ENCODE measurements at places on chromosomes 3 and 15.
A peak's percentile ranks its signal among the peaks of the same experiment; 100 is the strongest.

GRCh38 chr15:73699249-73700040 is 15.3 kb downstream of the CD276 start:
- DNase-seq: no peak

DNA sequence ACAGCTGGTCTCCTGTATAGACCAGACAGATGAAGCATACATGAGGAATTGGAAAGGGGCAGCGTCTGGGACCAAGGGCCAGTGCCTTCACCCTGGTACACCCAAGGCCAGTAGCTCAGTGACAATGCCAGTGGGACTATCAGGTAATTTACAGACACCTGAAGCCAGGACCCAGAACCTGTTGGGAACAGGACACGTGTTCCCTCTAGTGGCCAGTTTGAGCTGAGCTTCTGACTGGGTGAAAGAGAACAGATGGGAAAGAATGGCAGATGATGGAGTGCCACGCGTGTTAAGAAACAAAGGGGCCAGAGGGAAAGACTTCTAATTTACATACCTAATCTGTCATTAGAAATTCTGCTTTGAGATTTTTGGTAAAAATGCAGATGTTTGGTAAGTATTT is 5.1 kb upstream of the SLC25A38 start:
- DNase-seq: peak; percentile 74

- no peak for DNase-seq
Observed at GRCh38 chr3:129525341-129525968, 3.0 kb upstream of the RHO start.

DNA sequence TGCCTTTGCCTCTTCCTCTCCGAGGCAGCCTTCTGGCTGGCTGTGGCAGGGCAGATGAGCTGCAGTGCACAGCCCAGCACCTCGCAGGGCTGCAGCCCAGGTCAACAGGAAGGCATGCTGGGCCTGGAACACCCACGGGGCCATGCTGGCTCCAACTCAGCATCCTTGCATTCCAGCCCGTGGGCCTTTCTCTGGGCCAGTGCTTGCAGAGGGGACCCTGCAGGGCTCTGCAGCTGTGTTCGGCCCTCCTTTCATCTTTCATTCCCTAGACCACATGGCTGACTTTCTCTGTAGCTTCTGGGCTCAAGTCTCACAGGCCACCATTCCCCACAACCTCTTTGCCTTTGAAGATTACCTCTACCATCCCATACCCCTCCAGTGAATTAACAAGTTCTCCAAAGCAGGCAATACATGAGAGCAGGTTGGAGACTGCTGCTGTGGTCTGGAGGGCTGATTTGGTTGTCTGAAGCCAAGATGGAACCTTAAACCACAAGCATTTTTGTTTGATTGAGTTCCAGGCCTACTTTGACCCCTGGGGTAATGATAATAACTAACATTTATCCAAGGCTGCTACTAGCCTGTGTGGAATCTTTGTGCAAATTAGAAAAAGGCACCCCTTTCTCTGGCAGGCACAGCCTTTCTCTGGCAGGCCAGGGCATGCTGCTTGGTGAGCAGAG is 5.9 kb downstream of the FAM131A start:
- DNase-seq: no peak

DNA sequence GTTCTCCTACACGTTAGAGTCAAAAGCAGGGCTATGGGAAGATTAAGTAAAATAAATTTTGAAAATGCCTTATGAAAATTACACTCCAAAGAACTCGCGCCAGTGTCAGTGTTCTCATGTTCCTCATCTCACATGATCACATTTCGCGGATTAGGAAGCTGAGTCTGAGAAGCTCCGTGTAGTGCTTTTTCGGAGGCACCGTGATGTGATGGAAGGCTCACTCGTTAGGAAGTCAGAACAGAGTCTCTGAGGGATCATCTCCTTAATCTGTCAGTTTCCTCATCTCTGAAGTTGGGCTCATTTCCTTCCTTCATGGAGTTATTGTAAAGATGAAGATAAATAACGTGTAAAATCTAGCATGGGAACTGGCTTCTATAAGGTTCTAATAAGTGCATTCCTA is 3.2 kb downstream of the ADIPOQ start:
- no peak for DNase-seq

DNA sequence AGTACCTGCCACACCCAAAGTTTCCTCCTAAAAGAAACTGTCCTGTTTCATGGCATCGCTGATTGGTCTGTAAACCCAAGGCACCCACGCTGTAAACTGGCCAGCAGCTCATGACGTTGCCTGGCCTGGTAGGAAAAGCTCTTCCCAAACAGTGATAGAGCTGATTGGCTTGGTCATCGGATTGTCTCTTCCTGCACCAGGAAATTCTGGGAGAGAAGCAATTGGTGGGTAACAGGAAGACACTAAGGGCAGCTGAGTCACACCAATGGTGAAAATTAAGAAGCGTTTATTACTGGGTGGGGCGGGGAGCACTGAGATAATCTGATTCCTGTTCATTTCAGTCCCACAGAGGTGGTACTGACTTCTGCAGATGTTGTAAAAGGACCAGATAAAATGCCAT is 31.0 kb downstream of the KLHL6 start:
- no peak for DNase-seq

DNA sequence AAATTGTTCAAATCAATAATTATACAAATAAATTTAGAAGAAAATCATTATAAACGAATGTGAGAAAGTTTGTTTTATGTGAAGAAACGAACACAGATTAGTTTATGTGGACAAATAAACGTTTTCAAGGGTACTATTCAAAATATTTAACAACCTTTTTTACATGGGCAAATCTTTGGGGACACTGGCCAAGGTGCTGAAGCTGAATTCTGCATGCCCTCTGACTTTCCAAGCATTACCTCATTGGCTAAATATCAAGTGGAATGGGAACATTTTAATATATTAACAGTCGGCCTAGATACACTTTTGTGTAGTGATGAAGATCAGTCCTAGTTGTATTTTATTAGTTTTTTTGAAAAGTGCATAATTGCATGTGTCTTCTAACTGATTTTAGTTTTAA is 636.4 kb upstream of the DPPA4 start:
- no peak for DNase-seq

- DNase-seq: no peak
Observed at GRCh38 chr15:57510647-57511046, 81.1 kb upstream of the MYZAP start.

- no peak for DNase-seq
Observed at GRCh38 chr3:141523615-141524375, 37.0 kb downstream of the RASA2 start.

GRCh38 chr3:148772361-148772760 is 55.2 kb upstream of the CPB1 start:
- DNase-seq: no peak

DNA sequence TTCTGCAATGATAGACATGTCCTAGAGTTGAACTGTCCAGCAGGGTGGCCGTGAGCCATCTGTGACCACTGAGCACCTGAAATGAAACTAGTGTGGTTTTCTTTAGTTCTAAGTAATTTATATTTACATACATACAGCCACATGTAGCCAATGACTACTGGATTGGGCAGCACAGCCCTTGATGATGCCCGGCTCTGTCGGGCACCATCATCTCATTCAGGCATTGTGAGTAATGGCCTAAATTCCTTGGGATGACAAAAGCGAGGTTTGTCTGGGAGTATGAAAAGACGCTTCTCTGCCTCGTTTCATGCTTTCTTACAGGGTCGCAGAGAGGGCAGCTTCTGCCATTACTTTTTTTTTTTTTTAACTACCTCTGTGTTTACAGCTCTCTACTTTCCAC is 251.9 kb upstream of the HES1 start:
- peak; percentile 69 for DNase-seq

DNA sequence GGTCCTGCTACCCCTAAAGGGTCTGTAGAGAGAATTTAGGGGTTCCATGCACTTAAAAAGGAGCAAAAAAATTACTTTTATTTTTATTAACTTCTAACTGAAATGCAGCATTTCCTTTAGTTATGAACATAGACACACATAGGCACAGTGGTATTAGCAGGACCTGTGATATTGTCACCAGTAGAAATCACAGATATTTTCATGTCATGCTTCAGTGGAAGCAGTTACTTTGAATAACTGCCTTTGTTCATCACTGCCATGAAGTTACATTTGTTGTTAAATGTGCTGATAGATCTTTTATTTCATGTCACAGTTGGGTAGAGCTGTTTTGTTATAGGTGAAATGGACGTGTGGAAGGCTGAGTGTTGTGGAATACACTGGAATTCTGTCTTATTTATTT is 37.4 kb downstream of the TRAK1 start:
- DNase-seq: no peak

GRCh38 chr3:195401943-195402342 is 40.9 kb downstream of the ACAP2 start:
- DNase-seq: no peak

DNA sequence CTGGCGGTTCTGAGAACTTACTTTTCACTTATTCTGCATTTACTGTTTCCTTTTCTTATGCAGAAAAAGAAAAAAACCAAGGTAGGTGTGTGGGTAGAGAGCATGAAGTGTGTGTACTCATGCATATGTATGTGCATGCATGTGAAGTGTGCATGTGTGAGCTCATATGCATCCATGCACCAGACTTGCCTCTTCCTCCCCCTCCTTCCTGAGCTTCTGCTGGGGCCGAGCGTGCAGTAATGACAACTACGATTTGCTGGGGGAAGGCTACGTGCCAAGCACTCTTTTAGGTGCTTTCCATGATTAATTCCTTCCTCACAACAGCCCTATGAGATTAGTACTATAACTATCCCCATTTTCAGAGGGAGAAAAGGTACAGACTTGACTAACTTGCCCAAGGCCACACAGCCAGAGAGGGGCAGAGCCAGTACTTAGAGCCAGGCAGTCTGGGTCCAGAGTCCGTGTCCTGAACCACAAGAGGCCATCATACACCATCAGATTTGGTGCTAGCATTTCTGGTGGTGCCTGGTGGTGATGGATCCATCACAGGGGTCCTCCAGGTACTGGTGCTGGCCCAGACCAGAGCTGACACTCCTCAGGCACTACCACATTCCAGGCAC is 46.7 kb downstream of the CAPN3 start:
- DNase-seq: no peak

DNA sequence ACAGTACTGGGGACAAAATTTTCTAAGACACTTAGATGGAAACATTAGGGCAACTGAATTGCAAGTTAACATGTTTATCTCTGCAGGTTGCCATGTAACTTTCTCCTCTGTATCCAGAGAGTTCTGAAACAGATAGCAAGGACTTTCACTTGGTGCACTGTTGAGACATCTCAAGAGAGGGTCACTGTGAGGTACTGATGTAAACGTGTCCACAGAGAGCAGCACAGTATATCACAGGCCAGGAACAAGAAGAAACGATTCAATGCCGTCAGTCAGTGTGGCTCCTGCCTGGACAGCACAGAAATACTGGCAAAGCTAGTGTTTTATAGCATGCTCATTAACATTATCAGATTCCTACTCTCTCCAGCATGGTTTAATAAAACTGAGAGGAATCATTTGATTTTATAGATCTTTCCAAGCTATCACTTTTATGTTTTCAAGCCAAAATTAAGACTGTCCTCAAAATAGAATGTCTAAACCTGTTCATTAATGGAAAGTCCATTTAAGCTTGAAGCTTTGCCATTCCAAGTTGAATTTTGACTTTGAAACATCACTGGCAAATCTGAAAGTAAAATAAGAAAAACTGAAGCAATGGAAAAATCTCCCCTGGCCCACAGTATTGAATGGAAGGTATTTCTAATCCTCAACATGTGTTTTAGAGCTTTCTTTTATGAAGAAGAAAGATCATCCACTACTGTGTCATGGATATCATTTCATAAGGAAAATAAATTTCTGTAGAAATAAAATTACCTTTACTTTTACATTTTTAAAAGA is 102.7 kb downstream of the IMPG2 start:
- DNase-seq: no peak

GRCh38 chr15:72147418-72147817 is 29.2 kb downstream of the SENP8 start:
- DNase-seq: no peak

GRCh38 chr3:167743799-167744198 is 8.3 kb downstream of the SERPINI1 start:
- no peak for DNase-seq

GRCh38 chr15:40421246-40422157 is 15.9 kb downstream of the IVD start:
- DNase-seq: peak; percentile 66

DNA sequence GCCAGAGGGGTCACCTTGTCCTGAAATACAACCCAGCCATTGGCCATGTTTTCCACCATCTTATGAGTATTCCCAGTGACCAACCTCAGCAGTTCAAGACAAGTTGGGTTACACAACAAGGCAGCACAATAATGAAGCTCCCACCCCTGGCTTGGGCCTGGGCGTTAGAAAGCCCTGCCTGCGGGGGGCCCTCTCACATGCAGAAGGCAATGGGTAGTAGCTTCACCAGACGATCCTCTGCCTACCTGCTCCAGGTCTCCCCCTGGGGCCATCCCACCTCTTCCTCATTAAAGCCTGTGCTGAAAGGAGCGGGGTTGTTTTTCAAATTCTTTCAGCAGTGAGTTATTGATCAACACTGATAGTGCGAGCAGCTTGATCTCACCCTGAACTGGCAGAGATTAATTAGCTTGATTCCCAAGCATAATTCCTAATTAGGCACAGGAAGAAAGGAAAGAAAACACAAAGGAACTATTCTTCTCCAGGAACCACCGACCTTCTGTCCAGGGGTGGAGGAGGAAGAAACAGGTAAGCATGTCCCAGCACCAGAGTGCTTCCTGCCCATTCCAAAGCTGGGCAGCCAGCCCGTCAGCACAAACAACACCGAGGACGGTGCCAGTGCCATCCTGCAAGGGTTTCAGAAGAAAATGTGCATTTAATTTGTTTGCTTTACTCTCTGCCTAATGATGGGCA is 79.7 kb upstream of the CGNL1 start:
- DNase-seq: no peak
